Renal cortical epithelial cell (primary cell): ENCODE measurements at places on chromosomes 1 and 21.

GRCh38 chr1:46556822-46557221, 5.4 kb upstream of the KNCN start:
- peak; percentile 66 for DNase-seq

- no peak for DNase-seq
Measured at GRCh38 chr1:58406301-58407071, 140.0 kb downstream of the OMA1 start.

DNA sequence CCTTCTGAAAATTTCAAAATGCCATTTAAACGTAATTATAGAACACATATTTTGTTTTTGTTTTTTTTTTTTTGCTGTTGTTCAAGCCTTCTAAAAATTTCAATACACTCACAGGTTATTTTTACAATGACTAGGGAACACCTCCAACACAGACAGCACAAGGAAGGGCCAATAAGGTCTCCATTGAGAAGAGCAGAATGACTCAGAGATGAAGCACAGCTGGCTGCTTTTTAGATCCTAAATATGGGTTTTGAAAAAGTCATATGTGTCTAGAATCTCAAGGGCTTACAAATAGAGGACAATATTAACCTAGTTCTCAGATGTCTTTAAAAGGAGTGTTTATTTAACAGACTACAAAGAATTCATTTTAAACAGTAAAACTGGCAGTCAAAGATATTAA, 104.6 kb downstream of the NEGR1 start:
- DNase-seq, result no peak

GRCh38 chr1:15304708-15305467, 57.9 kb downstream of the FHAD1 start:
- DNase-seq, result peak; percentile 47

GRCh38 chr1:157551694-157552693, at the start of gene FCRL5:
Gene FCRL5 (minus strand): TSS chr1:157552515. CDS start chr1:157552362, 153 bp downstream.
- DNase-seq, result no peak

DNA sequence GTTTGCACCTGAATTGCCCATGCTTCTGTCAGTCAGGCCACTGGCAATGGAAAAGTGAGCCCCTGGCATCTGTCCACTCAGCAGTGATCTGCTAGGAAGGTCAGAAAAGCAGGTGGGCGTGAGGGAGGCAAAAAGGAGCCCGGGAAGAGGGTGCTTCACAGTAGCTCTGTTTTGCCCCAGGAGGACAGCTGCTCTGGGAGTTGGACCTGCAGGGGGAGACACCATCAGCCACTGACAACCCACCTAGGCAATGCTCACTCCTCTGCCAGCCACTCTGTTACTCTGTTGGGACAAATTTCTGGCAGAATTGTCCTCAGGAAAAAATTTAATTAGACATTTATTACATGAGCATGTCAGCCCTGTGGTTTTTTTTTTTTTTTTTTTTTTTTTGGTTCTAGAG, 146.4 kb downstream of the LRIG2 start:
- DNase-seq, result no peak

DNA sequence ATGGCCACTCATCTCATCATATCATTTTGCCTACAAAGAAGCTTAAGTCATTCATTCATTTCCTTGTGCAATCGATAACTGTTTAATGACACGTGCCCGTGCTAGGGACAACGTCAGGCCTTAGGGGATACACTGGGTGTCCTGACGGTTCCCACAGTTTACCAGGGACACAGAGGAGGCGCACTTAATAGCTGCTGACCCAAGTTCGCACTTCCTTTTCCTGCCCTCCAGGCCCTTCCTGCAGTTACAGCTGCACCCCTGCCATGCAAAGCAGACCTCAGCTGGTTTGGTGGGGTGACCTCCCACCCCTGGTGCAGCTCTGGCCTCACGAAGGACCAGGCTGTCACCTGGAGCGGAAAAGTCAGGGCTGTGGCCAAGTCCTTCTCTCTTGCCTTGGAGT, 4.2 kb downstream of the SPATA21 start:
- no peak for DNase-seq

GRCh38 chr1:246198115-246198816, 308.8 kb downstream of the SMYD3 start:
- peak; percentile 28 for DNase-seq

DNA sequence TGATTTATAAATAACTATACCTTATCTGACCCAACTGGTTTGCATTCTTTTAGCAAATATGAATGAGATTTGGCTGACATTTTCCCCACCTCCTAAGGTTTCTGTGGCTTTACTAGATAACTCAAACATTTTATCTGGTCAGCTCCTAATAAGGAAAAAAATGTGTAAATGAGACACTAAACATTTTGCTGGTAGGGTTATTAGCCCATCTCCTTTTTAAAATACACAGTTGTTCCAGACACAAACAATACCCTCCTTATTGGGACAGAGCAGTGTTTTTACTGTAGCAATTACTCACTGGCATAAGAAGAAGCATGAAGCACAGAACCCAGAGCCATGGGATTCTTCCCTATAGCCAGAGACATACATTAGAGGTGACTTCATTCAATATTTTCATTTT, 53.8 kb upstream of the NUF2 start:
- DNase-seq, result no peak

DNA sequence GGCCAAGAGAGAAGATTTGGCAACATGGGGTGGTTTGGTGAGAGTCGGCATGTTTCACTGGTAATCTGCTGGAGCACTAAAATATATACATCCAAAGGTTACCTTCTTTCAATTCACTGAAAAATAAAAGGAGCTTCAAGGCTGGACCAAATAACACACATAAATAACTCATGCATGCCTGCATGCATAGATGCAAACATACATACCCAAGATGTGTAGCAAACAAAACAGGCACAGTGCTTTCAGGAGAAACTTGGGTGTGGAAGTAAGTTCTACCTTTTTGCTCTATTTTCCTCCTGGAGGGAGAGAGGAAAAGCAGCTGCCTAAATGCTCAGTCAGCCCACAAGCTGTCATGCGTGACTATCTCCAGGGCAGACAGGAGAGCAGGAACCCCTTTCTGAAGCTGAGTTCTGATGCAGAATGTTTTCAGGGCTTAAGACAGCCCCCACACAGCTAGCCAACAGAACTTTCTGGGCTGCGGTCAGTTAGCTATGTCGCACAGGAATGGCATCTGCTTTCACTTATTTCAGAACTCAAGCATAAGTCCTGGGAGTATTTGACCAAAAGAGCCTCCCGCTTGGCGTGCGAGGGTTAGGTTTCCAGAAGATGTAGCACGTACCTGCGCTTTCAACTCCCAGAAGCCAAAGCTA, 166.2 kb downstream of the TOMM20 start:
- peak; percentile 99 for DNase-seq

- peak; percentile 93 for DNase-seq
Measured at GRCh38 chr1:92030656-92031107, 897 bp downstream of the EPHX4 start.

DNA sequence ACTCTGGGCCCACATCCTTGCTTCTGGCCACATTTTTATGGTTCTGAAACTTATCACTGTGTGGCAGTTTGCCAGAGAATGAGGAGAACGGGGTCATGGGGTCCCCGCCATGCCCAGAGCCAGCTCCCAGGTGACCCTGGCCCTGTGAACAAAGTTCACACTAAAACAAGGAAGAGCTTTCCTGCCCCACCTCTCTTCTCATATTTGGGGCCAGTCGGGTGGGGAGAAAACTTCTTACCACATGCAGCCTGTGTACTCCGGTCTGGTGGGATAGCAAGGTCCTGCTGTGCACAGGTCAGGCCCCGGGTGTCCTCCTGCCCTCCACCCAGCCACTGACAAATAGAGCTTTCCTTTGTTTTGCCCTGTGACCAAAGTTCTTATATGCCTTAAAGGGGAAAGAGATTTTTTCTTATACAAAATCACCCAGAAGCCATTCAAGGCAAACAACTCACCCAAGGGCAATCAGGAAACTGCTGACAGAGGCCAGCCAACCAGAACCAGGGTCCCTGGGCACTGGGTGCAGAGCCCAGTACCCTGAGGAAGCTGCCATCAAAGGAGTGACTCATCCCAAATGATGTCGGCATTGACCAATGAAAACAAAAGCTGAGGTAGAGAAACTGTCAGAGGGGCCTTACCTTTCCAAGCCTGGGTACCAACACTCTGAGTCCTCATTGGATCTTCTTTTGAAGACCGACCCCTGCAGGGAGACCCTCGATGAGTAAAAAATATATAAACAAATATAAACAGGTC, 53.6 kb downstream of the OLIG1 start:
- peak; percentile 22 for DNase-seq

GRCh38 chr1:83929184-83929583, 69.7 kb downstream of the TTLL7 start:
- DNase-seq, result peak; percentile 16

- DNase-seq, result no peak
Measured at GRCh38 chr1:17031436-17031835, 19.7 kb upstream of the ATP13A2 start.

DNA sequence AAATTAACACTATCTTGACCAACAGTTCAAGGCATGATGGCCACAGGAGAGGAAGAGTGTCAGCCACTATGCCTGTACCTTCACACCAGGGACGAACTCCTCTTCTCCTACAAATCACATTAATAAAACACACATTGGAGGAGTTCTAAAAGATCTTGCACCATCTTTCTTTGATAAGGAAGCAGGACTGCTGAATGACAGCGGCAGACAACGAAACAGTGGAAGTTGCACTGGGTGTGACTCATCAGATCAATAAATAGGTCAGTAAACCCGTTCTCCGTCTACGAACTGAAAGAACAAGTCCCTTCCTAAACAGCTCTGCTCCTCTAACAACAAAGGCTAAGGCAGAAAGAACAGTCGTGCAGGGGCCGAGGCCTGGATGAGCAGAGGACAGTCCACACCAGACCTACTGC, 23.1 kb downstream of the UBE2G2 start:
- no peak for DNase-seq

DNA sequence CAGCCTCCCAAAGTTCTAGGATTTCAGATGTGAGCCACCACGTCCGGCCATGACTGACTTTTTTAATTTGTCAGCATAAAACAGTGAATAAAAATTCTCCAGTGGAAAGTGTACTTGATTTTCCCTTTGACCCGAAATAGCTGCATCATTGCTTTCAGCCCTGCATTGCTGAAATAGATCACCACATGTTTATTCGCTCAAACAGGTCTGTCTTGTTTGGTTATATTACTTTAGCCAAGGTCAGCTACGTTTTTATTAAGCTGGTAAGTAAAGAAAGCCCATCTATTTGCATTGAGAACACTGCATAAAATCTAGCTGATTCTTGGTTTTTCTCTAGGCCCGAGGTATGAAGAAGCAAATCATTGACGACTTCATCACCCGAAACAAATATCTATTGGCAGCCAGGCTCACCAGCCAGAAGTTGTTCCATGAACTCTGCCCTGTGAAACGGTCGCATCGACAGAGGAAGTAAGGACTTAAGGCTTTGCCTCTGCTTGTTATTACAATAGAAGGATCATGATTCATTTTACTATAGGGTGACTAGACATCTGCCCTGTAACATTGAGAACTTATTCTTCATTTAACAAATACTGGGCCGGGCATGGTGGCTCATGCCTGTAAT, 25.6 kb downstream of the AGMAT start:
- DNase-seq, result peak; percentile 92

DNA sequence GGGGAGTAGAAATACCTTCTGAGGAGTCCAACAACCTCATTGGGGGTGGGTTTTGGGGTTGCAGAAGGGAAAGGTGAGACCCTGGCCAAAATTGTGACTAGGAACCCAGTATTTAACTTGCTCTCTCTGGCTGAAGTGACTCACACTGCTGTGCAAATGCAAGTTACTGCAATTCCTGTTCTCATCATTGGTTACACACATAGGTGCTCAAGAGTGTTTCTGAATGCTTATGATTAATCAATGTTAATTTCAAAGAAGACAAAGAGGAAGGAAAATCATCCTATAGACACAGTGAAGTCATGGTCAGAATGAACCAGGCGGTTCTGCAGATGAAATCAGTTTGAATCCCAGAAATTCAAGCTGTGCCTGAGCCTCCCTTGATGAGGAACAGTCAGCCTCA, 3.1 kb downstream of the ASCL5 start:
- DNase-seq, result no peak

- DNase-seq, result no peak
Measured at GRCh38 chr1:56586502-56586901, 7.1 kb upstream of the PLPP3 start.

- no peak for DNase-seq
Measured at GRCh38 chr1:206512851-206513180, 5.5 kb downstream of the RASSF5 start.

GRCh38 chr1:96538883-96539282, 182.7 kb upstream of the PTBP2 start:
- peak; percentile 58 for DNase-seq

DNA sequence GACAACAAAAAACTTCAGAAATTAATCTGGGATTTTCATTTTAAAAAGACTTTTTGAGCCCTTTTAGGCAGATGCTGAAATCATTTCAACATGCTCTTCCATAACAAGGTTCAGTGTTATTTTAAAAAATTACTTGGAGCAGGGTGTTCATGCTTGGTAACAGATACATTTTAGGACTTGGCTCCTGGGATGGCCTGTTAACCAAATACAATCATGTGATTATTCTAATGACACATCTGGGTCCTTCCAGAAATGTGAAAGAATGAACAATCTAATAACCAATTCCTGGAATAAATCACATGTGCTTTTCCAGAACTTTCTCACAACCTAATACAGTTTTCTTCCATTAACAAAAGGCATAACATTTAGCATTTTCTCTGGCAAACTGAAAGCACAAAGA, 379.8 kb upstream of the RUNX1 start:
- no peak for DNase-seq

DNA sequence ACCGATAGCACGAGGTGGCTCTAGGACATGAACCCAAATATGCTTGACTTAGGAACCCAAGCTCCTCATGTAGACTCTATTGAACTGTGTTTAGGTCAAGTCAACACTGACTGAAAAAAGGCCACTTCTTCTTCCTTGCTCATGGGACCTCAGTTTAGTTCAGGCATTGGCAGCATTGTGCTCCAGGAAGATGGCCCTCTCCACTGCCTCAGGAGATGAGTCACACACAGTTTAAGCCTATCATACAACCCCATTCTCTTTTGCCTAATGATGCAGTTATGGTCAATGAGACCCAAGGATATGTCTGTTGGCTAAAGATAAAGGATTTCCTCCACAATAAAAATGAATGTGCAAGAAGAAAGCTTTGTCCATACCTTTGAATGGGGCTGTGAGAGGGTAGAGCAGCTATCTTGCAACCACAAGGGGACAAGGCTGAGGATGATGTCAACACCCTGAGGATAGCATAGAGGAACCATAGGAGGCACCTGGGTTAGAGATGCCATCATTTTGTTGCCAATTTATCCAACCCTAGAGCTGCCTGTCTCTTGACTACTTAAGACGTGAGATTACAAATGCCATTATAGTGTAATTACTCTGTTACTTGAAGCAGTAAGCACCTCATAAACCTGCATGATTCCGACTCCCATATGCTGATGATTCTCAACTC, 3.0 kb upstream of the TRIM63 start:
- no peak for DNase-seq

- DNase-seq, result no peak
Measured at GRCh38 chr1:198772626-198773025, 133.8 kb downstream of the PTPRC start.

- no peak for DNase-seq
Measured at GRCh38 chr1:9382643-9383491, 90.2 kb downstream of the SPSB1 start.

GRCh38 chr1:2201062-2201461, 6.5 kb upstream of the FAAP20 start:
- no peak for DNase-seq

- DNase-seq, result no peak
Measured at GRCh38 chr1:206803221-206803730, 31.0 kb upstream of the IL10 start.

- no peak for DNase-seq
Measured at GRCh38 chr1:27956761-27957160, 3.0 kb upstream of the XKR8 start.

- no peak for DNase-seq
Measured at GRCh38 chr1:40575336-40575735, 43.9 kb downstream of the ZNF684 start.
